NCI-H524 (cell line): ENCODE measurements at places on chromosomes 1 and 21.

GRCh38 chr1:156337052-156337887, 822 bp downstream of the CCT3 start:
- DNase-seq = peak; percentile 13

DNA sequence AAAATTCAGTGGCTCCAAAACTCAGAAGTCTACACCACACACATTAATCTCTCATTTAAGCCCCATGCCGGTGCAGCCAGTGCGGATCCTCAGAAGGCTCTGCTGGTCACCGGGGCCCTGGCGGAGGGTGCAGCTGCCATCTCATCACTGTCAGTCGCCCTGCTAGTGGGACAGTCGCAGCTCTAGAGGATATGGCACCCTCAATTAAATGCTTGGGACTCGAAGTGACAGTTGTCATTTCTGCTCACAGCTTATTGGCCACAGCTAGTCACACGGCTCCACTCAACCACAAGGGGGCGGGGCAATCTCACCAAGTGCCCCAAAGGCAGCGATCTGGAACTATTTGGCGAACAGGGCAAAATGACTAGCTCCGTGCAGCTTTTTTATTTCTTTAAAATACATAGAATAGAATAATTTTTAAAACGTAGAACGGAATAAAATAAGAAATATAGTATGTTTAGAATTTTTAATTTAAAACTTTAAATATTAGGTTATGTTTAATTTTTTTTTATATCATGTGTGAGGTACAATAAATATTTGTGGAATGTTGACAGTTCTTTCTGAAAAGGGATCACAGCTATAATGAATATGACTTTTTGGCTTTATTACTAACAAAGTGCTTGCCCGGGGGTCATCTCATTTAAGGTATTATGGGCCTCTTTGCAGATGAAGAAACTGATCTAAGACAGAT, 8.0 kb upstream of the MAN1C1 start:
- DNase-seq = peak; percentile 88

- DNase-seq = peak; percentile 96
These were observed 549 bp downstream of the THBS3 start for GRCh38 chr1:155206891-155207805.

DNA sequence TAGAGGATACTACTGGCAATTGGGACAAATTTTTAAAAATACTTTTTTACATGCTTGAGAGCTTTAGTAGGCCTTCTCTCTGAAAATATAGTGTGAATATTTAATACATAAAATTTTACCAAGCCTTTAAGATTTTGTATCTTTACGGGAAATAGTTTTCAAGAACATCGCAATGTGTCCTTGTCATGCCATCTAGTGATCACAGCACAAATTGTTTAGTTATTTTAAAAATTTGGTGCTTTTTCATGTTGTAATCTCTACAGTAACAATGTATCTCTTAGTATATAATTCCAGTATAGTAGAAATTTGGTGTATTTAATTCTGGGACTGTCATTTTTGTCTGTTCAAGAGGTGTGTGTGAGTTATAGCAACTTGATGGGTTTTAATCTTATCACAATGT, 6.7 kb downstream of the CDC7 start:
- no peak for DNase-seq

- no peak for DNase-seq
These were observed 458.3 kb downstream of the LMO4 start for GRCh38 chr1:87786861-87787545.

DNA sequence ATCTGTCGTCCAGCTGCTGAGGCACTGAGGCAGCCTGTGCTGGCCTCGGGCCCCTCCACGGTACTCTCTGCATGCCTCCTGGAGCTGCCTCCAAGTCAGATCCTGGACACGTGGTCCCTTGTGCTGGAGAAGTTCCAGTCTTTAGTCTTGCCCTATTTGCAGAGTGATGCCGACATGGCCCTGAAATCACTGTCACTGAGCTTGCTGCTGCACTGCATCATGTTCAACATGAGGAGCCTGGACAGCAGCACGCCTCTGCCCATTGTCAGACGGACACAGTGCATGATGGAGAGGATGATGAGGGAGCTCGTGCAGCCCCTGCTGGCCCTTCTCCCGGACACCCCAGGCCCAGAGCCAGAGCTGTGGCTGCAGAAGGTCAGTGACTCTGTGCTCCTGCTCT, 10.0 kb downstream of the URB2 start:
- no peak for DNase-seq

GRCh38 chr1:85587841-85588240, 7.3 kb downstream of the CCN1 start:
- DNase-seq = no peak

GRCh38 chr1:235697508-235697907, 47.9 kb upstream of the GNG4 start:
- DNase-seq = no peak

DNA sequence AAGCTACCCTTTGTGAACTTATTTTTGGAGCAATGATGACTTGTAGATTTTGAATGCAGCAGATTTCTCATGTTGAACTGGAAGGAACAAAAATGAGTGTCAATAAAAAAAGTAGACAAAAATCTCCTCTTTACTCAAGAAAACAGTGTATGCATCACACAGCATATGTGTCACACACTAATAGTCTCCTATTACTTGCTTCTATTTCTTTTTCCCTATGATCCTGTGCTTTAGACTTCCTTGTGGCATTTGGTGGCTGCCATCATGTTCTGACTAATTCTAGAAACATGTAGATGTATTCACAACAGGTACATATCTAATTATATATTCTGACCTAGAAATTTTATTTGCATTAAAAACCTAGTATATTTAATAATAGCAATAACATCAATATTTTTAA, 14.3 kb downstream of the RC3H1 start:
- DNase-seq = no peak

DNA sequence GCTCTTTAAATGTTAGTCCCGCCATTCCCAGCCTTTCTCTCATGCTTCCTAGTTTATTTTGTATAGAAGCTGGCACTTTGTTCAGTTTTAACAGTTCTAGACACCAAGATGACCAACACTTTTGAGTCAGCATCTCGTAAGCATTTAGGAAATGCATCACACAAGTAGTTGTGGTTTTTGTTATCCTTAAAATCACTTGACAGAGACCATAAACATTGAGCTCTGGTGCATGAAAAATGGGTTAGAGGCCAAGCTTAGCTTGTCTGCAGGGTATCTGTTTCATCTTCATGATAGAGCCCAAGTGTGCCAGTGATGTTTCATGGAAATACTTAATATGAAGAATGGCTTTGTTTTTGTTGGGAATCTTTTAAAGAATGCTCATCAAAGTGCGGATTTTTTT, 159.7 kb downstream of the DISP1 start:
- DNase-seq = no peak

- DNase-seq = no peak
These were observed 44.5 kb downstream of the MDM4 start for GRCh38 chr1:204560590-204561150.

GRCh38 chr1:7177438-7178146, 392.3 kb downstream of the CAMTA1 start:
- no peak for DNase-seq

GRCh38 chr21:41755258-41755933, 11.5 kb downstream of the RIPK4 start:
- DNase-seq = no peak

DNA sequence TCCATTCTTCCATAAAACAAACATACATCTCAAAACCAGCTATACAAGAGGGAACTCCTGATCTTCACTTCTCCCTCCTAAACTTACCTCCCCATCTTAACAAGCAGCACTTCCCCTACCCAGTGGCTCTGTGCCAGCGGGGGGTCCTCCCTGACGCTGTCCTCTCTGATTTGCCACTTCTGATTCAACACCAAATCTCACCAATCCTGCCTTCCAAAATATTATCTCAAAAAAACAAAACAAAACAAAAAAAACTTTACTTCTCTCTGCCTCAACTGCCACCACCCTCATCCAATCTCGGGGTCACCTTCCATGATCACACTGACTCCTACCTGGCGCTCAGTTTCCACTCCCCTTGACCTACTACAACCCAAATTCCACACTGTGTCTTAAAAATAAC, 72.8 kb downstream of the SLC45A1 start:
- DNase-seq = no peak

DNA sequence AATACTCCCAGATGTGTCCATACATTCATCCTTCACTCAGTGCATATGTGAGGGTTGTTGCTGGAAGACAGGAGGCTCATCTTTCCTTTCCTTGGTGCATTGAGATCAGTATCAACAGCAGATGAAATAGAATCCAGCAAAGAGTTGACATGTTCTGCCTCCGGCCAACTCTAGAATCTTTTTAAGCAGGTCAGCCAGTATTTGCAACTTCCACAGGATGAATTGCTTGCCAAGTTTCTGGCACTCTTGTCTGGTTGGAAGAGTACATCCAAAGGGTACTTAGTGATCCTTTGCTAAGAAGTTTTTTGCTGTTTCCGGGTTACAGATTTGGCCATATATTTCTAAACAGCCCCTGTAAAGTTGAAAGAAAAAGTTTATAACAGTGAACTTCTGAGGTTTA, 21.1 kb downstream of the SYNC start:
- DNase-seq = no peak

DNA sequence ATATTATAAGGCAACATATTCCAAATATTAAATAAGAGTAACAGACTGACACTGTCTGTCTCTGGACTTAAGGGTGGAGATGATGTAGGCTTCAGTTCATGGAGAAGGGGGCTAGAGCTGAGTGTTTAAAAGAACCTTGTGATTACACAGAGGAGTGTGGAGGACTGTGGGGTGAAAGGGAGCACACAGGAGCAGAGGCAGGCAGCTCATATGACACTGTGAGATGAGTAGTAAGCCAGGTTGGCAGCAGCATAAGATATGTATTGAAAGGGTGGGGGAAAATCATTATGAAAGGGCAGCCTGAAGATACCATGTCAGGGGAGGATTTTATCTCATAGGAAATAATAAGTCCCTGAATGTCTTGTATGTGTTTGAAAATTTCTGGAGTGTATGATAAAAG, 104.5 kb downstream of the AK5 start:
- no peak for DNase-seq

GRCh38 chr1:208724079-208724478, 479.9 kb upstream of the PLXNA2 start:
- no peak for DNase-seq

- no peak for DNase-seq
These were observed 92.5 kb downstream of the LACTBL1 start for GRCh38 chr1:22880174-22880601.

DNA sequence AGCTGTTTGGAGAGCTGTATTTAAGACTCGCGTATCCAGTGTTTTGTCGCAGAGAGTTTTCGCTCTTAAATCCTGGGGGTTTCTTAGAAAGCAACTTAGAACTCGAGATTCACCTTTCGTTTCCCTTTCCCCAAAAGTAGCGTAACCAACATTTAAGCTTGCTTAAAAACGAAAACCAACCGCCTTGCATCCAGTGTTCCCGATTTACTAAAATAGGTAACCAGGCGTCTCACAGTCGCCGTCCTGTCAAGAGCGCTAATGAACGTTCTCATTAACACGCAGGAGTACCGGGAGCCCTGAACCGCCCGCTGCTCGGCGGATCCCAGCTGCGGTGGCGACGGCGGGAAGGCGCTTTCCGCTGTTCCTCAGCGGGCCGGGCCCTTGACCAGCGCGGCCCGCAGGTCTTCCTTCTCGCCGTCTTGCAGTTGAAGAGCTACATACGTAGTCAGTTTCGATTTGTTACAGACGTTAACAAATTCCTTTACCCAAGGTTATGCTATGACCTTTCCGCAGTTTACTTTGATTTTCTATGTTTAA, 1.9 kb downstream of the OLIG1 start:
- DNase-seq = peak; percentile 67

- peak; percentile 28 for DNase-seq
These were observed 13.2 kb downstream of the IER5 start for GRCh38 chr1:181101581-181102226.

- no peak for DNase-seq
These were observed 855 bp upstream of the IVNS1ABP start for GRCh38 chr1:185317886-185318310.

GRCh38 chr1:16175610-16176553, 20.0 kb upstream of the EPHA2 start:
- no peak for DNase-seq

GRCh38 chr1:57991289-57991688, 555.2 kb downstream of the OMA1 start:
- DNase-seq = no peak
